Natural killer cell (primary cell): ENCODE measurements at places on chromosomes 3 and 15.

DNA sequence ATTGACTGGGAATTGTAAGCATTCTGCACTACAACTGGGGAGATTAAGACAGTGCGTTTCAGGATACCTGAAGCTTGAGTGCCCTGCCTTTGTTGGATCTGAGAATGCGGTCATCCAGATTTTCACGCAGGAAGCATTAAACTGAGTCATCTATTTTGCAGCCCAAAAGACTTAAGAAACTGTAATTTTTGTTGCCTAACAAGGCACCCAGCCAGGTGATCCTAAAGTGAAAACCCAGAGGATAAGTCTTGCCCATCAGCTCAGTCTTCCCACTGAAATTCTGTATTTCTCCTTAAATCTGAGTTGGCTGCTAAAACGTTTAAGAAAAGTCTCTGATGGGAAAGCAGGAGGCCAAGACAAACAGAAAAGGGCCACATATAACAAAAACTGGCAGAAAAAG lies 242.5 kb upstream of the TMCO5A start:
- DNase-seq = no peak

- DNase-seq = no peak
Measured at GRCh38 chr3:10651506-10651905, 146.1 kb upstream of the ATP2B2 start.

GRCh38 chr3:196813903-196814302 lies 53.8 kb upstream of the SENP5 start:
- no peak for DNase-seq

DNA sequence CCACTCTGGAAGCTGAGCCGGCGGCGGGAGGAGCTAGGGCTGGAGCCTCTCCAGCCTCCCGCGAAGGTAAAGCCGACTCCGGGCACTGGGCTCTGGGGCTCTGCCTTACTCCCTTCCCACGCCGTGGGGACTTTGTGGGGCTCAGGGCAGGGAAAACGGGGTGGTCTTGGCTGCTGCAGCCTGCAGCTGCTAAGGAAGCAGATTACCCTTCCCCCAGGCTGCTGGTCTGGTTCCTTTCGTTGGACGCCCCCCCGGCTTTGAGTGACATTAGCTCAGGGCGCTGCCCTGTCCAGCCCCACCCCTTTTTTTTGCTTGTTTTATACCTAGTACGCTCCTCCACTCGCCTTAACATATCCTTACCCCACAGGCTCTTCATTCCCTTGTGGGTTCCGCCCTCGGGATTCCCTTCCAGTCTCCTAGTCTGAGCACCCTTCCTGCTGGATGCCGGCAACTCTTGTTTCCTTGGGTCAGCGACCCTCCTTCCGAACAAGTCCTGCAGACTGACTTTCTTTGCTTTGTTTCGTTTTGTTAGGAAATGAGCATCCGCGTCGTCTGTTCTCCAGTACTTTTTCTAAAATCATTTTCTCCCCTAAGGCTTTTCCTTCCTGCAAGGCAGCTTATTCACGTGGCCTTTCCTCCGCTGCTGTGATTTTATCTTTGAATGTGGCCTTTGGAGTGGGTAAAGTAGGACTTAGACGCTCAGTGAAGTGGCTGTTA lies 551 bp downstream of the DNAJC13 start:
- no peak for DNase-seq

DNA sequence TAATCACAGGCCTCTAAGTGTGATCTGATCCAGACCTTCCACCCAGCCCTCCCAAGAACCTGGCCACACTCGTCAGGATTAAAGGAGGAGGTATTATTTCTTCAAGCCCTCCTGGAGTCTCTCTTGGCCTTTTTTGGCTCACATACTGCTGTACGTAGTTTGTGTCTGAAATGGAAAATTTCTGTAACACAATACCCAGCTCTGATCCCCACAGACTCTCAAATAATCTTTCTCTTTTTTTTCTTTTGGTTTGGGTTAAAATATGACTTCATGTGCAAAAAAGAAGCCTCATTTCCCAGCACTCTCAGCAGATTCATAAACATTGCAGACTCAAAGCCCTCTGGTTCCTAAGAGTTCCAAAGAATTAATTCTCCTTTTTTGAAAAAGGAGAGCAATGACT lies 96.5 kb upstream of the PHLDB2 start:
- DNase-seq = no peak

GRCh38 chr3:23754215-23754614 lies 51.5 kb upstream of the UBE2E1 start:
- no peak for DNase-seq

DNA sequence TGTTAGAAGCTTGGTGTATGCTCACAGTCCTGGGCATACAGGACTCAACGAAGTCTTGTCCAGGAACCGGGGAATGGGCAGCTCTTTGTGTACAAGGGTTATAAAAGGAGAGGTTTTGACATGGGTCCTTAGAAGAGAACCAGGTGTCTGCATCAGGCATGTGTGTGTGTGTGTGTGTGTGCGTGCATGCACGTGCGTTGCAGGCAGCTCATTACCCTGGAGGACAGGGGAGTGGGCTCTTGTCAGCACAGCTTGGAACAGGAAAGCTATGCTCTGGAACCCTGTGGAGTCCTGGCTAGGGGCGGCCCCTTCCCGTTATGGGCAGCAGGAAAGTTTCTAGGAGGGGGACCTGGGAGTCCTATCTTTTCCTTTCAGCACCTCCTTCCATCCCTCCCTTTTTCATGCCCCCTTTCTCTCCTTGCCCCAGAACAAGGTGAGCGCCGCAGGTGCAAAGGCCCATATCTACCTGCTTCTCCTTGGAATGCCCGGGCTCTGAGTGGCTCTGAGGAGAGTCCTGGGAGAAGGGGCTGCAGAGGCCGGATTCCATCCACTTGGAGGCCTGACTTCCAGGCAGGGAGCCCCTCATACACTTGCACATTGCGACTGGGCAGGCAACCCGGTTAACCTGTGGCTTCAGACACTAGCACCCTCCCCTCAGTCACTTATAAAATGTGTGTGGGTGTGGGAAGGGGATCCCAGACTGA lies 33.9 kb upstream of the LCTL start:
- DNase-seq = no peak

- DNase-seq = no peak
Measured at GRCh38 chr15:91021516-91022074, 799 bp downstream of the VPS33B start.

GRCh38 chr3:115989684-115990421 lies 366.5 kb downstream of the GAP43 start:
- DNase-seq = no peak

GRCh38 chr3:174202116-174202515 lies 657.0 kb upstream of the NAALADL2 start:
- DNase-seq = no peak

DNA sequence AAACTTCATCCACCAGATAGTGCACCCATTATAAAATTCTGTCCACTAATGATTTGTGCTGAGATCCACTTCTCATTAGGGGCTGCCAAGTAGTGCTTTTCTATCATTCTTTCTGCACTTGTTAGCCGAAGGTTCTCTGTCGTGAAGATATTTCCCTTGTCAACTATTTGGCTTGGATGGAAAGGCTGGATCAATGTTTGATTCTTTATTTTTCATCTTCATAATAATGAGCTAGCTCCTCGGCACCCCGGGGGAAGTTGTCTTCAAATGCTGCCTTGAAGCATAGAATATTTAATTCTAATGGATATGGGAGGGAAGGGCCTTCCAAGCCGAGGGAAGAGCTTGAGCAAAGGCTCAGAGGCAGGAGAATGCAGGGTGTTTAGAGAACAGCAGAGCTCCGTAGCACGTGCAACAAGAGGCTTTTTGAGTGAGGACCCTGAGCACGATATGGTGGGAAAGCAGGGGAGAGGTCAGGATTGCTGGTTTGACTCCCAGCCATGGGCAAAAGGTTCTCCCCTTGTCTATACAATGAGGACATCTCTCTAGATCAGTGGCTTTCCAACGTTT lies 16.3 kb upstream of the MUC20 start:
- no peak for DNase-seq

GRCh38 chr3:48934333-48934991 lies 15.8 kb downstream of the ARIH2 start:
- no peak for DNase-seq

DNA sequence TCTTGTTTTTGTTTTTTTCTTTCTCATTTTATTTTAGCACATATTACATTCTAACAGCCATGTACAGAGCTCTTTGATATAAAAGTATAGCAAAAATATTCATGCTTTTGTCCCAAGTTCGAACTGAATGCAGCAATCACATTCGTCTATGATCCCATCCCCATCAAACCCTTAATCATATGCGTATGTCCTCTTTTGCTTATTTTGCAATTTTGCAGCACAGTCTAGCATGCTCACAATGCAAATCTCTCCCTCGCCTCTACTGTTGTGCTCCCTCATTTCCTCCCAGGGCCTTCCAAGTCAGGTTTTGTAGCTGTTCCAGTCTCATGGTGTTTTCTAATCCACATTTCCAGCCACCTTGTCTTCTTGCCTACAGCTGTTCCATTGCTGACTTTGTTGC lies 144.6 kb upstream of the VEPH1 start:
- DNase-seq = no peak

DNA sequence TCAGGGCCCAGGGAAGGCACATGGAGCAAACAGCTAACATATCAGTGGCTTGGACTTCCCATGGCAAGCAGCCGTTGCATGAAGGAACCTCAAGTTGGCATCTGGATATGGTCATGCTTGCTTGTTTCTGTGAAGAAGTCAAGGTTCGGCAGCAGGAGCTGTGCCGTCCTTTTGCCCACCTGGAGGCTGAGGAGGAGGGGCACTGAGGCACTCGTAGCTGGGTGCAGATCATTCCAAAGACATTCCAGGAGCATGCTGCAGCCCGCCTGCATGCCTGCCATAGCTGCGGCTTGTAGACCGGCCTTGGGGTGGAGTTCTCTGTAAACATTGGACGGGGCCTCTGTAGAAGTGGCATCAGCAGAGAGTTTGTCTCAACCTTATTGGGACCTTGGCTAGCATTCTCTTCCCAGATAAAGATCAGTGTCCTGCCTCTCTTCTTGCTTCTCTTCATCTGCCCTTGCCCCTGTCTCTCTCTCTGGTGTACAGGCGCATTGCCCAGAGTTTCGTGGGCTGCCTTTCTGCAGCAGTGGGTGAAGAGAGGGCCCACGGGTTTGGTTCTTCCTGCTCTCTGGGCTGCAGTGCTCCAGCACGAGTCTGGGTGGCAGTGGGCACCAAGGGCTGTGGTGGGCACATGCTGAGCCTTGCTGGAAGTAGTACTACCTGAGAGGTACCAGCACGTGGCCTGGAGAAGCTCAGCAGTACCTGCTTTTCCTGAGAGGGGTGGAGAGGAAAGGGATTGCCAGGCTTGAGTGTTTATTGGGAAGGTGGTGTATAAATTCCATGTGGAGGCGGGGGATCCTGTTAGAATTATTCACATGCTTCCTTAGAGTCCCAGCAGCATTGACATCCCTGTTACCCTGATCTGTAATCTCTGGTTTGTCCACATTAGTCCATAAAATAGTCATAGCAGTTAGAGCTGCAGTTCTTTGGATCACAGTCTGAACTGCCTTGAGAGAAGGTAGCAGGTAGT lies 49.4 kb downstream of the CHCHD6 start:
- no peak for DNase-seq

- no peak for DNase-seq
Measured at GRCh38 chr3:10116138-10116460, 624 bp downstream of the BRK1 start.

GRCh38 chr3:3355442-3355841 lies 176.0 kb upstream of the CRBN start:
- DNase-seq = no peak

- no peak for DNase-seq
Measured at GRCh38 chr3:177906578-177907229, 629.5 kb upstream of the KCNMB2 start.

DNA sequence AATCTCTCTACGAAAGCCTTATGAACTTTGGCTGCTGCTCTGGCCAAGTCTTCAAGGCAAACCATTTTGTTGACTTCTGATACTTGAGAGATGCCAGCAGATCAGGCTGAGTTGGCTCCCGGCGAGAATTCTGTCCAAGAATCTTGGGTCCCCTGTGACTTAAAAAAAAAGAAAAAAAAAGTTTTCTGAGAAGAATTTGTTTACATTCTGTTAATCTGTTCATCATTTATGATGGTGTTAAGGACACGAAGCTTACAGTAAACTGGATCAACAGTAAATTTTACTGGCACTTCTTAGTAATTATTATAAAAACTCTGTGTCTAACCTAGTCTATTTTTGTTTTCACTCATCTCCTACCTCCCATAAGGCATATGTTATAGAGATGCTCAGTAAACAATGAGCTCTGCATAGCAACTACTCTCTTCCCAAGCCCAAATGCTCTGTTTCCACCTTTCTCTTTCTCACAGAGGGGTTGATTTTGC lies 320.9 kb upstream of the RASGRP1 start:
- no peak for DNase-seq

GRCh38 chr15:85726454-85726853 lies 68.3 kb downstream of the KLHL25 start:
- no peak for DNase-seq

GRCh38 chr15:76191539-76192244 lies 119.6 kb downstream of the ETFA start:
- no peak for DNase-seq

DNA sequence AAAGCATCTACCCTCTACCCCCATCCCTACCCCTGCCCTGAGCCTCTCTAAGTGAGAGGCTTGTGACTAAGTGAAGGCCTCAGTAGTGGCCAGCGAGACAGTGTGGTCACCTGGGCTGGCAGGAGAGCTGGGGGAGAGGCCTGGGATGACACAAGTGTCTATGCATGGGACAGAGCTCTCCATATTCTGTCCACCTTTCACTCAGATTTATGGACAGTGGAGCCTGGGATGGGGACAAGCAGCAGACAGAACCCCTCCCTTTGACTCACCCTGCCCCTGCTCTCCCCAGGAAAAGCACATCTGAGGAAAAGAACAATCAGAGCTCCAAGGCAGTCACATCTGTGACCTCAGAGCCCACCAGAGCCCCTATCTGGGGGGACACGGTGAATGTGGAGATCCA lies 26.0 kb downstream of the CCDC33 start:
- DNase-seq = no peak

- no peak for DNase-seq
Measured at GRCh38 chr3:152255290-152255689, 13.4 kb upstream of the MBNL1 start.

DNA sequence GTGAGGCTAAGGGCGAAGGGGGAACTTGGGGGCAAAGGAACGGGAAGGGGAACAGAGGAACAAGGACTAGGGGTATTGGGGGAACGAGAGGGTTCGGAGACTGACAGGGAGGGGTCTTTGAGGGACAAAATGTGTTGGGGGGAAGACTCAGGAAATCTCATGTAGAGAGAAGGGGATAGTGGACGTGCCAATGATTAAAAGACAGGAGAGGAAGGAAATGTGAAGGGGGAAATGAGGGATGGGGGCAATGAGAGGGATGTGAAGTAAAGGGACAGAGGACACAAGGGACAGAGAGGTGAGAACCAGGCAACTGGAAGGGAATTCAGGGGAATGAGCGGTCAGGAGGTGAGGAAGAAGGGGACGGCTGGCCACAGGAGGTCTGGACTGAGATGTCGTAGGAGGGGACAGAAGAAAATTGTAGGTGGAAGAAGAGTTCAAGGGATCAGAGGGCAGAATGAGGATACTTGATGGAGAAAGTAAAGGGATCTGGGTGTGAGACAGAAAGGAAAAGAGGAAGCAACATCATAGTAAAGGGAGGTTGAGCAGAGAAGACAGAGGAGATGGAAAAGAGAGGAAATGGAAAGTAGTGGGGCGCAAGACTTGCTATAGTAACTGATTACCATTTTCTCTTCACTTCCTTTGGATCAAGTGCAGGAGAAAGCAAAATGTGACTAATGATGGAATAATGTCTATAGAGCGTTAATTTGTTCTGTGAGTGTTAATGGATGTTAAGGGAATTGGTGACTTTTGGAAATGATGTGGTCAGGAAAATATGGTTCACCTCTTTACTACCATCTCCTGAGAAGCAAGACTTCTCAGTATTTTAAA lies 749 bp downstream of the RAB8B start:
- peak; percentile 52 for DNase-seq
